C1 segment of cervical spinal cord (tissue), 14 donors: ENCODE measurements at places on chromosomes 6 and 20.

DNA sequence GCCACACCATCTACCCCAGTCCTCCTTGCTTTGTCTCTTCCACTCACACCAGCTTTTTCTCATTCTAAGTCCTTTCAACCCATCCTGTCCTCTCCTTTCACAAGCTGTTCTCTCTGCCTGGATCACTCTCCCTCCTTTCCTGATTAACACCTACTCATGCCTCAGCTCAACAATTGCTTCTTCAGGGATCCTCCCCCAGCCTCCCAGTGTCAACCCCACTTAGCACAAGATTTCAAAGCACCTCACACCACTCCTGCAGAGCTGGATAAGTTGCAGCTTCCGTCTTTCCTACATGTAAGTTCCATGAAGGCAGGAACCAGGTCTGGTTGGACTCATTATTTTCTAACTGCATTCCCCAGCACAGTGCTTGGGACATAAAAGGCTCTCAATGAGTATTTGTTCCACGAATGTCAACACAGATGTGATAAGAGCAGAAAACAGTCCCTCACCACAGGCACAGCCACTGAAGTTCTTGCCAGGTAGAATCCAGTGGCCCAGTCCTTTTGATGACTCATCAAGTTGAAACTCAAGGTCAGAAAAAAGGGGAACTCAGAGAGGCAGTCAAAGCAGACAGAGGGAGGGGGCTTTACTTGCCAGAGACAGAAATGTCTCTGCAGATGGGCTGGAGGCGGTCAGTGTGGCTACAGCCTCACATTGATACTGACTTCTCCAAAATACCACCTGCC, 193.4 kb upstream of the PRDM1 start:
- no peak for DNase-seq

DNA sequence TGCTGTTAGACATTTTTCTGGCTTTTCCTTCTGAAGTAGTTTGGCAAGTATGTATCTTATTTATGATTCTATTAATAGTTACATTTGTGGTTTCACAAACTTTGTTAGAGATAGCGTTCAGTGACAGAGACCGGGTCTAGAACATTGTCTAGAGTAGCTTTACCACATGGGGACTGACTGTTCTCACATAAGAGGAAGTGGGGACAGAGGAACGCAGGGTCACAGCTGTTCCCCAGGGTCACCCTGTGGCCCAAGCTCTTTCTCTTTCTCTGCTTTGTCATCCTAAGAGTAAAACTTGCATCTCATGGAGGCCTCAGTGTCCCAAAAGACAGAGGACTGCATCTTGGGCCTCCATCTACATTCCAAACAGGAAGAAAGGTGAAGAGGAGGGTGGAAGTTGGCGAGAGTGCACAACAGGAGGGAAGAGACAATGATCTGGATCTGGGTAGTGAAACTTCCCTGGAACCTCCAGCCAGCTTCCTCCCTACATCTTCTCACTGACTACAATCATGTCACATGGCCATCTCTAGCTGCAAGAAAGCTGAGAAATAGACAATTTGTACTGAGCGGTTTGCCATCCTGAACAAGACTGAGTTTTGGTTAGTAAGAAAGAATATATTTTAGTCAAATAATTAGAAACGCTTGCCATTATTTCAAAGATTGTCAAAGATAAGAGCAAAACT, 645.8 kb upstream of the ARID1B start:
- no peak for DNase-seq

GRCh38 chr6:52524918-52525317, 51.9 kb downstream of the TRAM2 start:
- no peak for DNase-seq

GRCh38 chr6:43077981-43078511, 1.9 kb downstream of the PTK7 start:
- no peak for DNase-seq
